Posterior cingulate gyrus (tissue), 11 donors: ENCODE measurements at places on chromosomes 13 and 19.

- no peak for DNase-seq
Observed at GRCh38 chr13:19345158-19345557, 163.5 kb upstream of the TUBA3C start.

- no peak for DNase-seq
Observed at GRCh38 chr13:52932649-52933048, 84.2 kb upstream of the PCDH8 start.

GRCh38 chr19:31110336-31110735, 238.9 kb downstream of the TSHZ3 start:
- no peak for DNase-seq

DNA sequence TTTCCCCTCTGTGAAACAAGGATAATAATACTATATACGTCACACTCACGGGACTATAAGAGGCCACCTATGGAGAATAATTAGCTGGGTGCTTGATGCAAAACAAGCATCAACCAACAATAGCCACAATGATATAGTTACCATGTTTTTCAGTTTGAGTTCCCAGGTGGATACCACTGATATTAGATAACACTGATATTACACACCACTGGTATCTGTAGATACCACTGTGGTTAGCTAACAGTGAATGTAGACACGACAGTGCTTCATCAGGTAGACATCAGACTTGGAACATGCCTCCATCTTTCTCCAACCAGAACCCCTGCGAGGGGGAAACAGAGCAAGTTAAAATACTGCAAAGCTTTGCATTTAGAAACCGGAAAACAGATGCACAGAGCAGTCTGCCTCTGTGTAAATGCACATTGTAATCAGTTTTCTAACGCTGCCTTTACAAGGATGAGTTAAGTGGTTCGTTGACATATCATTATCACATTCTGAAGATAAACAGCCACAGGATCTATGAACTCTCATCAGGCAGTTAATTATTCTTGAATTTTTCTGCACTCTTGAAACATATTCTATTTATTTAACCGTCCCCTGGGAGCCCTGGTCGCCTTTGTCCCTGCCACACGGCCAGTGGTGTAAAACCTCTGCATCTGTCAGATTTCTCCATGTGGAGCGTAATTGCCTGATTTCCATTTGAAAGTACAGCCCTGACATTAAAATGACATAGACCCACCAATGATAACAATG, 80.7 kb downstream of the RNASEH2B start:
- DNase-seq, result no peak

DNA sequence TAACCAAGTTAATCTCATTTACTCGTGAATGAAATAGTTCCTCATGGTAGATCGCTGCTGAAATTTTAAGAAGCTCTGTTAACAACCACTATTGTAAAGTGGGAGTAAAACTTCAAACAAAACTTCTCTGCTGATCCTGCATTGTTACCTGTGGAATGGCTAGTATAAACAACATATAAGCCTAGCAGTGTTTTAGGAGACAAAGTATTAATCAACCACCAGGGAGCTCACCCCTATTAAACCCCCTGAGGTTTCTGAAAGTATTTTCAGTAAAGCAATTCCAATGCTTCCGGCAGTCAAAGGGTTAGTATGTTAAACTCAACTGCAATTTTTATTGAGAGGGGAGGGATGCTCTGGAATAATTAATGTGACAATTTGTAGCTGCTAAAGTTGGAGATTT, 30.0 kb upstream of the PCDH17 start:
- no peak for DNase-seq

DNA sequence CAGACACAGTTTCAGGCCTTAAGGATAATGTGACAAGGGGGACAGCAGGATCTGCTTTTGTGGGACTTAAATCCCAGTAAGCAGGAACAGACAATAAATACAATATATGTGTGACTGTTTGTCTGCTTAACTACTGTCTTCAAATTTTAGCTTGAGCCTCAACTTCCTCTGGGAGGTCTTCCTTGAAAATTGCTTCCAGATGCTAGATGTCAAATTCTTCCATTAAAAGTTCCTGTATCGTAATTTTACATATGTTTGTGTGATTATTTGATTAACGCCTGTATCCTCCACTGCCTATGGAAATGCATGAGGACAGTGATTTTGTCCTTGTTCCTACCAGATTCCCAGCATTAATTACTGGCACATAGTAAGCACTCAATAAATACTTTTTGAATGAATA, 385.5 kb downstream of the NDFIP2 start:
- no peak for DNase-seq

- DNase-seq, result no peak
Observed at GRCh38 chr19:15448778-15449619, 757 bp downstream of the WIZ start.
